ENCODE measurements at places on chromosomes 7 and 10.

GRCh38 chr10:67262675-67263074 is 336.8 kb downstream of the LRRTM3 start:
- DNase-seq: no peak

- DNase-seq: no peak
Observed at GRCh38 chr10:33247221-33247922, 87.1 kb downstream of the NRP1 start.

DNA sequence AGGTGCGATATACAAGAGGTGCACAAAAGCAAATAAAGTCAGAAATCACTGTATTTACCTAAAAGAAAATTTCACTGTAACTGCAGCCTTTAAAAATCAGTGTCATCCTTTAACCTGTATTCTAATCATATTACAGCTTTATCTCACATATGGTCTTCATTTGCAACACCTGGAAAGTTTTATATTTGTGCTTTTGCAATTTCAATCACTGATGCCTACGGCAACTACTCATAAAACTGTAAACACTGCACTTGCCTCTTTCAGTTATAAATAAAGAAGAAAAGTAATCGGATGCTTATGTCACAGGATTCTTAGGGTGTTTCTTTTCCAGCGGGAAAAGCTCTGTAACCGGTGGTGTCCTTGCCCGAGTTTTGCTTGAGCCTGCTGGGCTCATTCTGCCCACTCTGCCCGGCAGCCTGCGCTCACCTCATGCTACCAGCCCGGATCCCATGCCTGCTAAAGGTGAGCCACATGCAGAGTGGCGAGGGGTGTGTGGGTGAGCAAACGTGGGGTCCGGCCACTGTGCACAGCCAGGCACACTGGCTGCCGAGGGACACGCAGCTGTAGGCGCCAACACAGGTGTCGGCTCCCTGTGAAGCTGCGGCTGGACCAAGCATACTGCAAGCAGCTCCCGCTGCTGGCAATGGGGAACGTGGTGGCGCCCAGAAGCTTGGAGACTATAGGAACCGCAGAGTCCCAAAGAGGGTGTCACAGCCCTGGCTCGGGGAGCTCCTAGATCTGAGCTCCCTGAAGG is 56.3 kb upstream of the ABCB5 start:
- no peak for DNase-seq

GRCh38 chr7:29858191-29858951 is 52.1 kb downstream of the WIPF3 start:
- no peak for DNase-seq

GRCh38 chr7:97167749-97168148 is 50.3 kb downstream of the SDHAF3 start:
- DNase-seq: no peak

DNA sequence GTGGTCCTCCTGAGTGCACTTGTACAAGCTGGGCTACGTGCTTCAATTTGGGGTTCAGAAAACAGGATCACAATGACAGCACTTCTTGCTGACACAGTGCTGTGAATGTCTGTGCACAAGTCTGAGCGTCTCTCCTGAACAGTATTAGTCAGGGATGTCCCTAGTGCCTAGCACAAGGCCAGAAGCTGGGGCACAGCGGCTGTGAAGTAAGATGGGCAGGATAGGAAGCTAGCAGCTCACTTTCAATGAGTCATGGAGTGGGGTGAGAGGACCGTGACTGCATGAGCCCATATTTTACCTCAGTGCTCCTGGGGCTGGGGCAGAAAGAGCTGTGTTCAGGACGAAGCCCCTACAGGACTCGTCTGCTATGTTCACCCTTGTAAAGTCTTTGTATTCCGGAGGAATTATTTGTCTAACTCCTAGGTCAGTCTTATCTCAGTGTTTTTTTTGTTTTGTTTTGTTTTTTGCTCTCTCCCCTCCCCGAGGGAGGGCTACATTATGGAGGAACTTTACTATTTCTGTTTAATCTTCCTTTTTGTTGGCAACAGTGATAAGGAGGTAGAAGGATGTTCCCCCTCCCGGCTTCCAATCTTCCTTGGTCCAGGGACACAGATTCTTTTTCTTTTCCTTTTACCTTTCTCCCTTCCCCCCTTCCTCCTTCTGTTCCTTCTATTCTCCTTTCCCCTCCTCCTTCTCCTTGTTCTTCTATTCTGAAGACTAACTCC is 2.8 kb upstream of the LRMDA start:
- DNase-seq: no peak

- no peak for DNase-seq
Observed at GRCh38 chr10:112631501-112632400, 184.7 kb downstream of the VTI1A start.

DNA sequence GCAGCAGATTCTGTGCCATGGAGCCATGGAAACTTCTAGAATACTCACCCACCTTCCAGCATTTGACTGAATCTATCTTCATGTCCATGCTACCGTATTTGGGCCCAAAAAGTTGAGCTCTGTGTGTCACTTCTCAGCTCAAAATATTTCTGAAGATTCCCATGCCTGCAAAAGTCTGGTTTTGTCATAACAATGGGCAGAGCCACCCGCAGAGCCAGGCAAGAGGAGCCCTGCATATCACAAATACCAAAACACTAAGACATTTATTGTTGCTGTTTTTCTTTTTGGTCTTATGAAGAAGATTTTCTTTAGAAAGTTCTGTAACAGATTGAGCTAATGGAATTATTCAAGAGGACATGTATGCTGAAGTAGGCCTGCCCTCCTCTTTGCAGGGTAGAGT is 68.1 kb downstream of the PRTFDC1 start:
- no peak for DNase-seq

- no peak for DNase-seq
Observed at GRCh38 chr10:121595806-121596688, 2.2 kb downstream of the FGFR2 start.

DNA sequence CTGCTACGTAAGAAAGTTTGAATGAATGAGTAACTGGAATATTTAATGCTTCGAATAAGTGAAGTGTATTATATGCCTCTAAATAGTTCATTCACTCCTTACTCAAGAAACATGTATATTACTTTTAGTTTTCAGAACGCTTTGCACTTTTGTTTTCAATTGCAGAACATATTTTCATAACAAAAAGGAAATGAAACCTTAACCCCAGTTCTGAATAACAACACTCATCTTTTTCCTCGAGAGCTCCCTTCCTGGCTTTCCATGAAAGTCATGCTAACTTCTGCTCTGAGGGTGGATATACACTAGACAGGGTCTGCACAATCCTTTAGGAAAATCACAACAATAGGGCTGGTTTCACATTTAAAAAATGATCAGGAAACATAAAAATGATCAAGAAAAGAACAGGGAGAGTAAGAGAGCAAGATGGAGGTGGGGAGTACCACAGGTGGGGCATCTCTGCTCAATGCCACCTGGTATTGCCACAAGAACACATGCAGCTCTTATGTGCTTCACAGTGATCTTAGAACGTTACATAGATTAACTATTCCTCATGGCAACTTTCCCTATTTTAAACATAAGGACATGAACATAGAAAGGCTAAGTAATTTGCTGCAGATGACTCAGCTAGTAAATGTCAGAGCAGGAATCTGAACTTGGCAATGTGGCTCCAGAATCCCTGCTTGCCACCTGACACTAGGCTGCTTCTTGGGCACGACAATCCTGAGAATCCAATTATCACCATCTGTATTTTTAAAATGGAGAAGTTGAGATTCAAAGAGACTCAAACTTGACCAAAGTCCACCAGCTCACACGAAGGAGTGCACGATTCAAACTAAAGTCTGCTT is 219.5 kb upstream of the AOAH start:
- DNase-seq: no peak

GRCh38 chr10:103231047-103231551 is 14.6 kb upstream of the RPEL1 start:
- DNase-seq: peak; percentile 88

GRCh38 chr7:12584930-12585329 is 14.4 kb downstream of the SCIN start:
- no peak for DNase-seq
